ENCODE measurements at places on chromosomes 2 and 18. TPM values are rescaled to one million over a fixed set of nuclear protein-coding genes. Genes with fewer than 3 reads are reported as not detected.

- no peak for ATAC-seq
These were observed 219.0 kb downstream of the ANAPC1 start for GRCh38 chr2:111665011-111665410.

DNA sequence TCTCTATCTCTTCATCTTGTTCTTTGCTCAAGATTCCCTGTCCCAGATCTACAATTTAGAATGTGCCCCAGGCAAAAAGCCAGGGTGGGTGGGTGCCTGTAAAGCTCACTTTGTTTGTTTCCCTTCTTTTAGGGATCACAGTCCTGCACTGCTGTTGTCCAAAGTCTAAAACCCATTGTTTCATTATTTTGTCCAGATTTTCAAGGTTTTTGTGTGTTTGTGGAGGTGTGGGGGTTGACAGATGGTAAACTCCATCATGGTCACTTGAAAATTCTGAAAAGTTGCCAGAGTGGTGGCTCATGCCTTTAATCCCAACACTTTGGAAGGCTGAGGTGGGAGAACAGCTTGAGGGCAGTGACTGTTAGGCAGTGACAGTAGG lies 41.5 kb downstream of the YES1 start:
- no peak for ATAC-seq

- ATAC-seq: no peak
These were observed 25.6 kb downstream of the GCA start for GRCh38 chr2:162369551-162369950.

DNA sequence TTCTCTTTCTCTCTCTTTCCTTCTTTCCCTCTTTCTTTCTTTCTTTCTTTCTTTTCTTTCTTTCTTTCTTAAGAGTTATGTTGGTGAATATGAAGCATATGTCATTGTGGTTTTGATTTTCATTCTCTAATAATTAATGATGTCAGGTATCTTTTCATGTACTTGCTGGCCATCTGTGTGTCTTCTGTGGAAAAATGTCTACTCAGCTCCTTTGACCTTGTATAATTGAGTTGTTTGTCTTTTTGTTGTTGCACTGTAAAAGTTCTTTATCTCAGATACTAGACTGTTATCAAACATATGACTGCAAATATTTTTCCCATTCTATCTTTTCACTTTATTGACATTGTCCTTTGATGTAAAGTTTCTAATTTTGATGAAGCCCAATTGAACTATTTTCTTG lies 645.1 kb downstream of the CNTNAP5 start:
- ATAC-seq: no peak

GRCh38 chr2:181642086-181642485 lies 14.8 kb downstream of the CERKL start:
- no peak for ATAC-seq

DNA sequence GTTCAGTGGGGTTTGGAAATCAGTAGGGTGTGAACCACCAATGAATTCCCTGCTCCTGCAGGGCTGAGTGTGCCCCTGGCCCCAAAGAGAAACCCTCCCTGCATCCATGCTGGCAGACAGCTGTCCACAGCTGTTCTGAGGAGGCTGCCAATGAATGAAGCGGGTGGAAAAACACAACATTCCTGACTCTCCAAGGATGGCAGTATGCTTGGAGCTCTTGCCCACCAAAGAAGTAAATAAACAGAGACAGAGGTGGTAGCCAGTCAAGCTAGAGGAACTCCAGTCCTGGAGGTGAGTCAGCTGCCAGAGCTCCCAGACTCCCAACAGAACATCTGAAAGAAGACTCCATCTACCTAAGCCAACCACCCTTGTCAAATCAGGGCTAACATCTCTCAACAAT lies 6.2 kb downstream of the ZBTB7C start:
- ATAC-seq: no peak

DNA sequence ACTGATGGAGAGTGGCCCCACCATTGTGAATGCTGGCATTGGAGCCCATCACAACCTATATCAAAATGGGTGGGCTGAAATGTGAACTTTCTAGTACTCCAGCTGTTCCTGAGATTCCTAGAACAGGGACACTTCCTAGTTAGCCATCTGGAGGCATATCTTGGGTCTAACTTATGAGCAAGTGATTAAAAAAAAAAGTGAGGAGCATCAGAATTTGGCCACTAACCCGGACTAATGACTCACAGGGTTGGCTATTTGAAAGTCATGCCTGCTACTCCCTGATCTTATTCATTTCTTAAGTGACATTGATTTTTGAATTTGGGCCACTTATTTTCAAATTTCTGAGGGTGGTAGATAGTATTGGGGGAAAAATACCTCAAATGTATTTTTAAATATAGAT lies 216.6 kb downstream of the HRH4 start:
- ATAC-seq: no peak

DNA sequence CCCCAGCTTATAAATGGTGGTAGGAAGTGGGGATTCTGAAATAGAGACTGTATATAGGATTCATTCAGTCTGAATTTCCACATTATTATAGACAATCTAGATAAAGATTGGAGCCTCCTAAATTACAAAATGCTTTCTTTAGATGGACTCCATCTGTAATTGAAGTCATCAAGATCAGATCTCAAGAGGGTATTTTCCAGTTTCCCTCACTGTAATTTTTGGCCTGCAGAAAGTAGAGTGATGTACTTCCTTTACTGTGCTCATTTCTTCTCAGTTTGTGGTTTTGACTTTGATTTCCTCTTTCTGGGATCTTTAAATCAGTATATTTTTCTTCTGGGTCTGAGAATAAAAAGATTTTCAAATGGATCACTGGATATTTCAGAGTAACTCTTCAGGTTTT lies 7.2 kb downstream of the BABAM2 start:
- ATAC-seq: no peak

DNA sequence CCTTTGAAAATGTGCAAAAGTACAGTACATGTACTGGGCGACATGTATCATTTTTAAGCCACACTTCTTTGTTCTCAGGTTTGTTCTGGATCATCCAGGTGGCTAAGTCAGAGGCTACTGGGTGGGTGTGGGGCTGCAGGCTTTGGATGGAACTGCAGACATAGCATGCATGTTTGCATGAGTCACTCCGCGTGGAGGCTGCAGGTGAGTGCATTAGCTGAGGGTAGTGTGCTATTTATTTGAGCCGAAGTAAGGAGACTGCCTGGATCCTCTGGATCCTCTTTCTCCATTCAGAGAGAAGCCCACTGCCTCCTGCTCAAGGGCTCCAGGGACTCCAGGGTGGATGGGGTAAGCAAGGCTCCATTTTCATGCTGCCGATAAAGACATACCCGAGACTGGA lies 9.4 kb upstream of the NEURL3 start:
- no peak for ATAC-seq

ANKRD23 gene
- 3.8 TPM for total RNA-seq

BZW1 gene
- 145 TPM for total RNA-seq

CIB4 gene
- total RNA-seq: not detected

DPYSL5 gene
- total RNA-seq: 235 TPM

MYOM1 gene
- total RNA-seq: 0.42 TPM

PSMA8 gene
- total RNA-seq: not detected

DYNC2LI1 gene
- 34.9 TPM for total RNA-seq

Measured in motor neuron (in vitro differentiated cells).